Globus pallidus (tissue), 1 donor: ENCODE measurements at places on chromosomes 3 and 15.

- no peak for DNase-seq
Observed at GRCh38 chr15:70643106-70643782, 120.1 kb downstream of the UACA start.

DNA sequence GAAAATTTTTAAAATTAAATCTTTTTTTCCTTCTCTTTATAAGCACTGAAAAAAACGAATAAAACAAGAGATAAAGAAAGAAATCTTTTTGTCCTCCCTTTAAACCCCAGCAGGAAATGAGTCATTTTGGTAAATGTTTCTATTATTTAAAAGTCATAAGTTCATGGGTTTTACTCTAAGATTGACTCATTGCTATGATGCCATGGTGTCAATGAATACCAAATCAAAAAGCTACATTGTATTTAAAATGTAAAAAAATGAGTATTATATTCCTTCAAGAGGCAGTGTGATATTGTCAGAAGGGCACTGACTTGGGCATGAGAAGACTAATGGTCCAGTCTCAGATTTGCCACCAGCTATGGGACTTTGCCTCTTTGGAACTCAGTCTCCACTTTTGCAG lies 303.4 kb upstream of the DNAJC19 start:
- DNase-seq, result no peak

- DNase-seq, result no peak
Observed at GRCh38 chr3:106049821-106050220, 181.0 kb upstream of the CBLB start.

DNA sequence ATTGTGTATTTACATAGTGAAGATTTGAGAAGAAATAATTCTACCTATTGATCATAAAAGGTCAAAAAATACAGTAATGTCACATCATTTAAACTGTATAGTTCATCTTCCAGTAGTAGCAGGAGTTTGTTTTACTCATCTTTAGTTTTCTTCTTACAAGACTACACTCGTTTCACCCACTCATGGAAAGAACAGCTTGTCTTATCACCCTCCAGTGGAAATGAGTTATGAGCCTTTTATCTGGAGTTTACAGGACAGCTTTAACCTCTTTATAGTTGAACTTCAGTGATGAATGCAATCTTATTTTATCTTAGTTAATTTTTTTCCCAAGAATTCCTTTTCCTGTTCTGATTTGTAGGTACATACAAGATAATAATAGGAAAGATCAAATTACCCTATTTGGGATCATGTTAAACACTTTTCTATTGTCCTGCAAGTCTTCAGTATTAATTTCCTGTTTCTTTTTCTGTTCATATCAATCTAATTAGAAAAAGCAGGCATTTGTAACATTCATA lies 36.8 kb downstream of the RBMS3 start:
- no peak for DNase-seq

- DNase-seq, result no peak
Observed at GRCh38 chr3:134346744-134347143, 27.5 kb downstream of the AMOTL2 start.

DNA sequence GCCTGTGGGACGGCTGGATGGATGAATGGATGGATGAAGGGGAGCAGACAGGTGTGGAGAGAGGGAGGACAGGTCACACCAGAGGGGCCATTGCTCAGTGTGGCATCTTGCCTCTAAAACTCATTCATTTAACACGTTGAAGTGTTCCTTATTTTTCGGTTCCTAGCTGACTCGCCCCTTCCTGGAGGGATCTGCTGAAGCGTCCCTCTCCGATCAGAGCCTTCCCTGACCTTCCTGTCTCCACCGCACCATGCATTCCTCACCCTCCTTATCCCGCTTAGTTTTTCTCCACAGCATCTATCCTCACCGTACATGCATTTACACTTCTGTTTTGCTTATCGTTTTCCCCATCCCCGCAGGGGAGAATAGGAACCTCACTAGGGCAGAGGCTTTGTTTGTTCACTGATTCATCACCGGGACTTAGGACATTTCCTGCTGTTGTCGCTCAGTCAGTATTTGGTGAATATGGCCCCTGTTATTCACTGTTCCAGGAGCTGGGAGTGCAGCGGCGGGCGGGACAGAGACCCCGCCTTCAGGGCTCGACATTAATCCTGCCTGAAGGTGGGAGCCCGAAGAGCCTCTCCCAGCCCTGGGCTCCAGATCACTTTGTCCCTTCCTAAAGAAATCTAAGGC lies 32.0 kb downstream of the FOXL2 start:
- DNase-seq, result no peak

- DNase-seq, result no peak
Observed at GRCh38 chr3:115947325-115947724, 324.0 kb downstream of the GAP43 start.

- no peak for DNase-seq
Observed at GRCh38 chr15:38680775-38681174, 116.2 kb upstream of the RASGRP1 start.

DNA sequence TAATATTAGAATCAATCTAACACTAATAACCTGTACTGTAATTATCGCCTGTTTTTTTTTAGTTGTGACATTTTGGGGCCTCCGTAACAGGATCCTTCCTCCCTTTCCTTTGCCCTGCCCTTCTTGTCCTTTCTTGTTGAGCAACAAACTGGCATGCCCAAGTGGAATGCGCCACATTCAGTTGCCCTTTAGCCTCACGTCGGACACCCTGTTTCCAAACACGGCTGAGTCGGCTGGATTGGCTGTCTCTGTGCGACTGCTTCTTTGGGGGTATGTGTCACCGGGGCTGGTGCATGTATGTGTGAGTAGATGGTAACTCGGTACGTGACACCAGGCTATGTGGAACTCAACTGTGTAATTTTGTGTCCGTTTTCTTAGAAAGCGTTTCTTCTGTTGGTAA lies 24.1 kb downstream of the TRAK1 start:
- no peak for DNase-seq

- no peak for DNase-seq
Observed at GRCh38 chr3:109387201-109387600, 49.9 kb upstream of the DPPA4 start.

DNA sequence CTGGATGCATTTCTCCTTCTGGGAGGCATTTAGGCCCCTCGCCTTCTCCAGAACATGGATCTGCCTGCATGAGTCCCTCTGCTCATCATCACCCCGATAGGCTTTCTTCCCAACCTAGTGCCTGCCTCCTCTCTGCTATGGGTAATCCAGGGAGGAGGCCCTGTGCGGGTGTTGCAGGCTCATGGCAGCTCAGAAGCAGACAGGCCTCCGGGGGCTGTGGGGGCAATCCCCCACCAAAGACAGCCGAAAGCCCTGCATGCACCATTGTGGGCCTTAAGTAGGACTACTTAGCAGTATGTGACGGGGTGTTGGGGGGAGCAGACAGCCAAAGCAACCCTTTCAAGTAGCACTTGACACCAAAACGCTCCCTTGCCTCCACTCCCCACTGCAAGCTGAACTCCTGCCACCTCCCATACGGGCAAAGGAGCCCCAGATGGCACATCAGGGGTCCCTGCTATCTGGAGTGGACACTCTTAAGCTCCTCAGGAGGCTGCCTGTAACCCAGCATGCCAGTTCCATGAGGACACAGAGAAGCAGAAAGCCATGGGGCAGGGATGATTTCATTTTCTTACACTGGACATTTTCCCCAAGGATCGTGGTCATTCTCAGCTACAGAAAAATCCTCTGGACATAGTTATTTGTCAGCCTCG lies 98.8 kb upstream of the HACD2 start:
- DNase-seq, result no peak

- no peak for DNase-seq
Observed at GRCh38 chr3:108862865-108863798, 40.5 kb downstream of the TRAT1 start.

GRCh38 chr3:107545680-107546120 lies 22.9 kb downstream of the BBX start:
- no peak for DNase-seq

DNA sequence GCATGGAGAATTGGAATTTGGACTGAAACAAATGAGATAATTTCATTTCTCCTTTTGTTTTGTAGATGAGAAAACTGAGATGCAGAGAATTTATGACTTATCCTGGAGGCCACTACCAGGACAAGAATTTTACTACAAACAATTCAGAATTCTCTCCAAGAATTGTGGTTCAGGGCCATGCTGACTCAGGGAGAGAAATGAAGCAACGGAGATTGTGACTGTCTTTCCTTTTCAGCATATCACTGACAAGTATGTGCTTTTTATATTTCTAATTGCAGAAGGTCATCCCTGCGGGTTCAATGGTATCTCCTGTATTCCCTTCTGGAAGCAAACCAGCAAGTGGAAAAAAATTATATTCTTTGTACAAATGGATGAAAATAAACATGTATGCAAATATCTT lies 170.8 kb upstream of the MITF start:
- DNase-seq, result no peak

GRCh38 chr3:47016934-47017435 lies 37.5 kb downstream of the NBEAL2 start:
- no peak for DNase-seq

GRCh38 chr3:123244128-123244527 lies 42.4 kb downstream of the SEC22A start:
- DNase-seq, result no peak

DNA sequence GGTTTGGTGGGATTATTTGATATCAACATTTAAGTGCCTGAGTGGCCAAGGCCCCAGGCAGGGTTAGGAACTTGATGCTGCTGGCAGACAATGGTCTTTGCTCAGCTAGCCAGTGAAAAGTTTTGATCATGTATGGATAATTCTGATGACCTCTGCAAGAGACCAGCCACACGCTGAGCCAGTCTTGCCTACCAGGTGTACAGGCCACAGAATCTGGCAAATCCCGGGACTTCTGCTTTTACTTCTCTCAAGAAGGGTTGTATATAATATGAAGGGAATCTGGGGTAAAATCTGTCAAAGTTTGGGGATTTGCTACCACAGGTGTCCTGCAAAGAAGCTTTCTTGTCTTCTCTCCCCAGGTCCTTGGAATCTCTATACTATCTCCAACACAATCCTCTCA lies 331.4 kb upstream of the GOLIM4 start:
- no peak for DNase-seq

GRCh38 chr15:95439922-95440376 lies 890.6 kb upstream of the NR2F2 start:
- no peak for DNase-seq

DNA sequence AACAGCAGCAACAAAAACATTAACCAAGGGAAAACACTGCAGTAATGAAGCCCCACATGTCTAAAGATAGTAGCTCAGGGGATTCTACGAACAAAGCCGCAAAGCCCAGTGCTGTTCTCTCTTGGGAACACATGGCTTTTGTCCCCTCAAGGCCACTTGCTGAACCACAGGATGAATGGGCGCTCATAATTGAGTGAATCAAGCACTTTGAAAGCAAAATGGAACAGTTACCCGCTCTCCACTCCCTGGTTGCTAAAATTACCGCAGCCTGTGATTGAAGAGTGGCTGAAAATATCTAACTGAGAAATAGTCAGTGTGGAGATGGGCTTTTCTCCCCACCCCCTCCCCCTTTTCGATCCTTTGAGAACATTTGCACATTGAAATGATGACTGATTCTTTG lies 39.6 kb downstream of the RASGRF1 start:
- peak; percentile 50 for DNase-seq

DNA sequence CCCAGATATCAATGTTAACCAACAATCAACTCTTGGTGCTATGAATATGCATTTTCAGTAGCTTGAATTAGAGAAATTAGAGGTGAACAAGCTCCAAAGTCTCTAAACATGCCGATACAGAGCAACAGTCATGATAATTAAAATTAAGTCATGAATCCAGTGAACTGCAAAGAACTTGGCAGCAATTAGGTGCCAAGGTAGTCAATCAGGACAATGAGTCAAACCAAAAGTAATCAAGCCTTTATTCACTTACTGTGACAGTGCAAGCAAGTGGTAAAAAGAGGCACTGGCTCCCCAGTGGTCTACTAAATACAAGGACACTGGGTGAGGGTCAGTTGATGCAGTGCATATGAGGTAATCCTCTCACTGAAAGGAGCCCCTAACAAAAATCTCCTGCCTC lies 1.8 kb downstream of the ZNF770 start:
- DNase-seq, result no peak

DNA sequence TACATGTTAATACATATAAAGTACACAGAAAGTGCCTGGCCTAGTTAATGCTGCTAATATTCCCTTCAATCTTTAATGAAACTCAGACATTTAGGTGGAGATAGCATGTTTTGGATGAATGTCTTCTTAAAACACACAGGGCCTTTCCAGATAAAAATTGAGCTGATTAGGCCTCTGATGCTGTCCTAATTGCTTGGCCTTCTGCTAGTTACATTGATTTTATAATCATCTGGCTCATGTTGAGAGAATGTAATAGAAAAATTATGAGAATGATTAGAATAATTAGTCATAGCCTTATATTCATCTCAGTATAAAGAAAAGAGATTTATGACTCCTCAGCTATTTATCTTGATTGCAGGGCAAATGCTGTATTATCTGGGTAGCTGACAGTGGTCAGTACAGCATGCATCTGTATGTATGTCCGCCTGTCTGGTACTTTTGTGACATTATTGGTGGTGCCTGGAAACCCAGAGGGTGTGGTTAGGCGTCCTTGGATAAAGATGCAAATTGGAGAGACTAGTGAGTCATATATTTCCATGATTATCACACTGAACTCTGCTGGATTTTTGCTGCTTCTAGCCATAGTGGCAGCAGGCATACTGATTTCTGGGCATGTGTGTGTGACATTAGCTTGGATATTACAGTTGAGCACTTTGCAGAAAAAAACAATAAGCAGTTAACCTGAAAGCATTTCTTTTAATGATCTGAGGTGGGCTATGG lies 120.8 kb downstream of the FEZF2 start:
- DNase-seq, result no peak

GRCh38 chr3:103494011-103494410 lies 1059.2 kb downstream of the ZPLD1 start:
- DNase-seq, result no peak

DNA sequence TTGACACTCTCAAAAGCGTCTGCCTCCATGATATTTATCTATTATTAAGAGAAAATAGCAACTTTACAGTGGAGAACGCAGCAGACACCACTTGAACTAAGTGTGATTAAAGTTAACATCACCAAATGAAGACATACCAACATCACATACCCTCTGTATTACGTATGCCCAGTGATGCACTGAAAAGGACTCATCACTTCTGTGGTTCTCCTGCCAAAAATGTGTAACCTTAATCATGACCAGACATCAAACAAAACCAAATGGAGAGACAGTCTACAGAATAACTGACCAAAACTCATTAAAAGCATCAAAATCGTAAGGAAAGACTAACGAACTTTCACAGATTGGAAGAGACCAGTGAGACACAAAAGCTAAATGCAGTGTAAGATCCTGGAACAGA lies 103.2 kb downstream of the PPP2R3A start:
- DNase-seq, result no peak

DNA sequence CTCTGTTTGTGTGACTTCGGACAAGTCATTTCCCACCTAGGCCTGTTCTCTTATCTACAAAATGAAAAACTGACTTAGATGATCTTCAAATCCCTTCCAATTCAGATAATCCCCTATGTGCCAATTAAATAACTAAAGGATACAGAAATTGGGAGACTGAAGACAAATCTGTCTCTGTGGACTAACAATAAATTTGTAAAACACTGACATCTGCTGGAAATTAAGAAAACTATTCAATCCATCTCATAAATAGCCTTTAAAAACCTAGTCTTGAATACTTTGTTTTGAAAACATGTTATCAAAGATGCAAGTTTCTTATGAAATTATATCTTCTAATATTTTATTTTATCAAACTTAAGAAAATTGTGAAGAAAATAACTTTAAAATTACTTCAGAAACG lies 38.3 kb downstream of the MTHFS start:
- DNase-seq, result peak; percentile 15
